Stimulated activated CD4-positive, alpha-beta T cell treated with anti-CD3 and anti-CD28 coated beads, Interleukin-4, amount 100 ng/mL, for 4 hours (primary cell): ENCODE measurements at places on chromosomes 4 and X.

DNA sequence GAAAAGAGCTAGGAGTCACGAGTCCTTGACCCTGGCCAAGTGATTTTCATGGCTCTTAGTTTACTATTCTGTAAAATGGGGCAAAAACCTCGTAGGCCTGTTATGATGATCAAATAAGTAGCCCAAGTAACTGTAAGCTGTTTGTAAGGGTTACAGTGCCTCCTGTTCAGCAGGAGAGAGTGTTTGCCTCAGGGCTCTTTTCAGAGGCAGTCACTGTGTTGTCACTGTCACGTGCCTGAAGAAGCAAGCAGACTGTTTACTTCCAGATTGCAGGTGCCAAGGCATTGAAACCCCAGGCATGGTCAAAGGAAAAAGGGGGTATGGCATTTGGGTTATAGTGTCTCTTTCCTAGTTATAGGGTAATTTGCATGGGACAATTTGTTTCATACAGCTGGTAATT is 4.5 kb downstream of the RAB39B start:
- no peak for DNase-seq

DNA sequence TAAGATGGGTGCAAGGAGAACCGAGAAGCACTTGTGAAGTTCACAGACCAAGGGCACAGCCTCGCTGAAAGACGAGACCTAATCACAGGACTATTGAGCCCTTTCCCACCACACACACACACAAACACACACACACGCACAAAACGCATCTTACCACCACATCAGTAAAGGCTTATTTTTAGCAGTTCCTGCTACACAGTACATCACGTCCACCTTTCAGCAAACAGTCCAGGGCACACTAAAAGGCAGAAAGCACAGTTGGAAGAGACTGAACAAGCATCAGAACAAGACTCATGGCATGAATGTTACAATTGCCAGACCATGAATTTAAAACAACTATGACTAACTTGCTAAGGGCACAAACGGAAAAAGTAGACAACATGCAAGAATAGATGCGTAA is 83.6 kb upstream of the MAPK10 start:
- no peak for DNase-seq

- DNase-seq: no peak
Measured at GRCh38 chr4:64539234-64539849, 130.1 kb upstream of the TECRL start.

- no peak for DNase-seq
Measured at GRCh38 chrX:16646366-16647138, 3.4 kb upstream of the S100G start.

DNA sequence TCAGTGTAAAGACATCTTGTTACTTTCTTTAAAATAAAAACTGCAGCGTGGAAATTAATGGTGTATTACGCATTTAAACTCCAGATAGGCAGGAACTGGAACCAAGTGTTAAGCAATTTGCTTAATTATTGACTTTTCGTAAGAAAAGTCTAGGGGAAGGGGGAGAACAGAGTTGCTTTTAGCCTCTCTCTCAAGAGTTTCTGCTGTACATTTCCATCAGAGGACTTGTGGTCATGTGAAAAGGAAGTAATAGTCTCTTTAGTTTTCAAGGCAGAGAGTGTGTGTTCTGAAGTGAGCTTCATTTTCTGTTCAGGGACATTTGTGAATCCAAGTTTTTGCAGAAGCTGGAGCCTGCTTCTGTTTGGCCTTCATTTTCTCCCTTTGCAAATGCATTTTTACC is 127.2 kb downstream of the UBE2K start:
- no peak for DNase-seq

GRCh38 chr4:15575966-15576365 is 79.2 kb downstream of the FBXL5 start:
- no peak for DNase-seq

- no peak for DNase-seq
Measured at GRCh38 chr4:159177265-159178150, 74.6 kb downstream of the RAPGEF2 start.

DNA sequence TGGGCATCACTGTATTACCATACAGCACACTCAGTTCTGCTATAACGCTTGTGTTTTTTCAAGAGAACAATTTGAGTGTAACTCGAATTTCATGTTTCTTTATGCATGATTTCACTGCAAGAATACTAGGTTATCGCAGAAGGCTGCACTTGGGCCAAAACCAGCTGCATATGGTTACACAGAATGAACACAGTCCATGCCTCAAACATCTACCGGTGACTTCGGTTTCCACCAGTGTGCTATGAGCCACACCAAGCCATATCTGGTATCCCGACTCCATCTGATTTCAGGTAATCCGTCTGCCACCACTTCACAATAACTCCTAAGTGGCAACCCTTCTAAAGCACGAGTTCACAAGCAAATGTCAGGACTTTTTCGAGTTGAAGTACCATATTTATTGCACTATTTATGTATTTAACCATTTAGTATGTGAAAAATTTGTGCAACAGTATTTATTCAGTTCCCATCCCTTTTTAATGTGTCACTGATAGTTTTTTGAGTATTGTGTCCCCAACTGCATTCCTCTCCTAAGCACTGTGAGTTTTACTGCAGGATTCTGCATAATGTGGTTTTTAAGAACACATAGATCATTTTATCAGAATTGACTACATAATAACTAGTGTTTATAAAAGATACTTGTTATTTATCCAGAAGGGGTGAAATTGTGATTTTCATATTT is 111.8 kb downstream of the APBB2 start:
- DNase-seq: no peak

DNA sequence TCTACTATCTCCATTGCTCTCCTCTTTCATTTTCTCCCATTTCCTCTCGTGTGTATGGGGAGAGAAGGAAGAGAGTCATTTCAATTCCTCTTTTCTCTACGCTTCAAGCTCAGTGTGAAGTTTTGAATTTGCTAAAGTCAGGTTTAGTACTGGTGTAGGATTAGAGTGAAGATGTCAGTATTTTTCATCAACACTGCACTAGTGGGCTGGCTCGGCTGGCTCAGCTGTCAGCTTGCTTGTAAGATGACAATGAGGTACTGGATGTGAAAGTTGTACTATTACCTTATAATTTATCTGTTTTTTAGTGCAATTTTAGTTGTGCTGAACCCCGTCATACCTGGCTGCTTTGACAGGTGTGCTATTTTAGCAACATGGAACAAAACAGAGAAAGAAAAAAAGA is 2.1 kb upstream of the SH2D1A start:
- no peak for DNase-seq

- no peak for DNase-seq
Measured at GRCh38 chrX:65647801-65648200, 19.7 kb upstream of the MSN start.

DNA sequence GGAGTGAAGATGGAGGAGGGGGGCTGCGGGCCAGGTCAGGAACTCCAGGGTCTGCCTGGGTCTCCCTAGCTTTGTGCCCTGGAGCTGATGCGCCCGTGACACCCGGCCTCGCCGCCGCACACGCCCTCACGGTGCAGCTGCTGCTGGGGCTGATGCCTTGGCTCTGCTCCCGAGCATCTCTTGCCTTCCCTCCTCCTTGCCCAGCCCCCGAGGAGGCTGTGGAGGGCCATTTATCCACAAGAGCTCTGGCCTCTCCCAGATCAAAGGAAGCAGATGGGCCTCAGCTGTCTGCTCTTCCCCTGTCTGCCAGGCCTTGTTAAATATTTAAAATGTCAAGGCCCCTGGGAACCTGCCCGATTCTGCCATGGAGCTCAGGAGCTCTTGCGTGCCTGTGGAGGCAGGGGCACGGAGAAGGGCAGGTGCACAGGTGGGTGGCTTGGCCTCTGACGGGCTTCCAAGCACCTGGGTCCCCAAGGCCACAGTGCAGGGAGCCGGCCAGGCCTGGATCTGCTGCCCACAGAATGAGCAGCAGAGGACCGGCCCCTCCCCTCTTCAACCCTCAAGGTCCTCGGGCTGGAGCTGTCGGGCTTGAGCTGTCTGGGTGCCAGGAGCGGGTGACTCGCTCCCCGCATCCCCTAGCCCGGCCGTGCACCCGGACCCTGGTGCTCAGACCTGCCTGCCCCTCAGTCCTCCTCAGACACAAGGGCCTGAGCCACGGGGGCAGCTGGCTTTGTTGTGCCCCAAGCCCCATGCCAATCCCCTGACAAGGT is 20.3 kb downstream of the ATP2B3 start:
- DNase-seq: no peak

- no peak for DNase-seq
Measured at GRCh38 chrX:153380691-153381090, 20.5 kb downstream of the PNMA6E start.

GRCh38 chr4:168859888-168860694 is 150.0 kb downstream of the CBR4 start:
- DNase-seq: no peak

DNA sequence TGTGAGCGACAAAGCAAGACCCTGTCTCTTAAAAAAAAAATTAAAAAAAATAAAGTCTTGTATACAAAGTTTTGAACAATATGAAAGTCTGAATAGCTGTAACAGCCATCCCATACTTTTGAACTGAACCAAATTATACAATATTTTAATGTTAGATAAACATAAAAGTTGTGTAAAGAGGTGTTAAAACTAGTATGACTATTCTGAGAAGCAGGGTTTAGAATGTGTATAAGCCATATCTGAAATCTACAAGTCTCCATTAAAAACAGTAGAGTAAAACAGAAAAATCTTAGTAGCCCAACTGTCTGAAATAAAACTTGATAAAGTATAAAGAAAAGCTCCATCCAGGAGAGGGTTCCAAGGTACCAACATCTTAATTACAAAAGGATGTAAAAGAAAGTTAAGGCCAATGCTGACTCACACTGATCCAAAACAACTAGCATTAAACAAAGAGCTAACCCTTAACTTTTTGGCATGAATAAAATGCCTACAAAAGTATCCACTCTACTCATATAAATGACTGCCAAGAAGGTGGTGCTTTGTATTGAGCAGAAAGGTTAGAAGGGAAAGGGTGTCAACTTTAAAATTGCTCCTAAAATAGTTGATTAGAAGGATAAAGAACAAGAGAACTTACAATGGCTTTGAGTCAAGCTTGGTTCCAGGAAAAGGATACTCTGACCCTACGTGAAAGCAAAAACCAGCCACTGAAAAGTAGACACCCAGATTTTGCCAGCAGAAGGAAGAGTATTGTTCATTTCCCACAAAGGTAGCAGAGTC is 18.5 kb downstream of the CNOT6L start:
- DNase-seq: no peak

DNA sequence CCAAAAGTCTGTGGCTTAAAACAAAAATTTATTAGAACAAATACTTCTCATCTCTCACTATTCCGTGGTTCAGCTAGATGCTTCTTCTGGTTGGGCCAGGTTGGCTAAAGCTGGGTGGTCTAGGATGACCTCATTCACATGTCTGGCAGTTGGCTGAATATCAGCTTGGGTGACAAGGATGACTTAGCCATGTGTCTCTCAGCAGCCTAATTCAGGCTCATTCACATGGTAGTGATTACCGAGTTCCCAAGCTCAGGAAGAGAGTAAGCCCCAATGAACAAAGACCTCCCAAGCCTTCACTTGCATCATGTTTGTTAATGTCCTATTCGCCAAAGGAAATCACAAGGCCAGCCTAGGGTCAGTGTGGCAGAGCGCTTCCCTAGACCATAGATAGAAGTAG is 119.4 kb downstream of the FANCB start:
- DNase-seq: no peak

DNA sequence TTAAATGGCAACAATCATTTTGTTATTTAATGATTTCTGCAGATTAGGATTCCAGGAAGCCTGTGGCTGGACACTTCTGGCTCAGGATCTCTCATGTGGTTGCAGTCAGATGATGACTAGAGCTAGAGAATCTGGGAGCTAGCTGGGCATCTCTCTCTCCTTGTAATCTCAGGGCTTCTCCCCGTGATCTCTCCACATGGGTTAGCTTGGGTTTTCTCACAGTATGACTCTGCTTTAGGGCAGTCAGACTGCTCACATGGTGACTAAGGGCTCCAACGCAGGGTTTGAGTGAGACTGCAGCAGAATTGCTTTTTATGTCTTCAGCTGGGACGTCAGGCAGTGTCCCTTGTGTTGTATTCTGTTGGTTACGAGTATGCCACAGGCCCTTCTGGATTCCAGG is 361.4 kb downstream of the CBLL2 start:
- no peak for DNase-seq

DNA sequence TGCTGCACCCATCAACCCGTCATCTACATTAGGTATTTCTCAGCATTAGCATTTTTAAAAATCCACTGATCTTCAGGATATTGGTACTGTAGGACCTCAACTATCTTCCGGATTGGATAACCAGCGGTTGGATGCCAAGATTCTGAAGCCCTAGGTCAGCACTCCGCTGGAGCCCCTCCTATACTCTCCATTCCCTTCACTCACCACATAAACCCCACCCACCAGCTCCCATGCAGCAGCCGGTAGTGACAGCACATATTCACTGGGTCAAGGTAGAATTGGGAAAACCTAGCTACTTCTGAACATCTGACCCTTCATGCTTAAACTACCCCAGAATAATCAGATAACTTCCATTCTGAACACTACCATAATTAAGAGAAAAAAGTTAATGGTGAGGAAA is 134.9 kb downstream of the CORIN start:
- DNase-seq: no peak

DNA sequence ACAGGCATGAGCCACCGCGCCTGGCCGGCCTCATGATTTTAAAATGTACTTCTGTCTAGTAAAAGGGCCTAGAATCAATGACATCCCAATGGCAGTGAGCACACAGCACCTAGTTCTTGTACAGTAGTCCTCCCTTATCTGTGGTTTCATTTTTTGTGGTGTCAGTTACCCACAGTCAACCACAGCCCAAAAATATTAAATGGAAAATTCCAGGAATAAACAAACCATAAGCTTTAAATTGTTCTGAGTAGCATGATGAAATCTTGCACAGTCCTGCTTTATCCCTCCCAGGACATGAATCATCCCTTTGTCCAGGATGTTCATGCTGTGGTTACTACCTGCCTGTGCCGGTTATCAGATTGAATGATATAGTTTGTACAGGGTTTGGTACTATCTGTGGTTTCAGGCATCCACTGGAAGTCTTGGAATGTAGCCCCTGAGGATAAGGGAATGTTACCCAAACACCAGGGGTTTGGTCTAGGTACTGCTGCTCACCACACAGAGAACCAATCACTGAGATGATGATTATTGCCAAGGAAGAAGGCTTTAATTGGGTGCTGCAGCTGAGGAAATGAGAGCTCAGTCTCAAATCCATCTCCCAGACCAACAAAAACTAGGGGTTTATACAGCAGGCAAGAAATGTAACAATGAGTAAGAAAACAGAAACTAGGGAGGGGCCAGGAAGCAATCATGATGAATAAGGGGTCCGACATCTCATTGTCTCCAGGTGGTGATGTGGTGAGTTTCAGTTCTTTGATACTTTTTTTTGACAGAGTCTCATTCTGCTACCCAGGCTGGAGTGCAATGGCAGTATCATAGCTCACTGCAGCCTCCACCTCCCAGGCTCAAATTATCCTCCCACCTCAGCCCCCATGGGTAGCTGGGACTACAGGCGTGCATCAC is 16.2 kb upstream of the FHL1 start:
- DNase-seq: no peak
